ENCODE measurements at places on chromosomes 11 and 22.

GRCh38 chr22:50731811-50732624, 6.0 kb upstream of the ACR start:
- DNase-seq, result peak; percentile 27

DNA sequence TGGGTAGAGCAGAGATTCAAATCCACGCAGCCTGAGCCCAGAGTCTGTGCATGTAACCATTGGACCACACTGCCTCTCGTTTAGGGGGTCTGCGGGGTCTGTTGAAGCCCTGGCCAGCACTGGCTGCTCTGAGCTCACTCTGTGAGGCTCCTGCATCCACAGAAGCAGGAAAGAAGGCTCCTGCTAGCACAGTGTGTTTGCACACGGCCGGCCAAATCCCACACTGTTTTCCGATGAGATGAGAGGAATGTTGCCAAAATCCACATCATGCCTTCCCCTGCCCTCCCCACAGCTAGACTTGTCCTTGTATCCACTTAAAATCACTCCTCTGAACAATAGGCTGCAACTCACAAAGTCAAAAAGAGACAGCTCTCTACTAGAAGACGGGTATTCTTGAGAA, 10.6 kb upstream of the SLC22A12 start:
- no peak for DNase-seq

DNA sequence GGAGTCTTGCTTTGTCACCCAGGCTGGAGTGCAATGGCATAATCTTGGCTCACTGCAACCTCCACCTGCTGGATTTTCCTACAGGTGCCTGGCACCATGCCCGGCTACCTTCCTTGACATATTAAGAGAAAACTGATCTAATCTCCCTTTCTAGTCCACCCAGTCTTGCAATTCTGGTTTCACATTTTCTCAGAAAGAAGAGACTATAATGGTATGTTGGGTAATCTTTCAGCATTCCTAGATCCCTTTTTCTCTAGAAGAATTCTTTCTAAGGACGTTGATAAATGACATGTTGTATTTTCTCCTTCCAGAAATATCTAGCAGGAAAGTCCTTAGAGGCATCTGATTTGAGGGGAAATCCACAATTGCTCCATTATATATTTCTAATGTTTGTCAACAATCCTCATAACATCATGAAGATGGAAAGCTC, 10.4 kb upstream of the HSPA8 start:
- no peak for DNase-seq

DNA sequence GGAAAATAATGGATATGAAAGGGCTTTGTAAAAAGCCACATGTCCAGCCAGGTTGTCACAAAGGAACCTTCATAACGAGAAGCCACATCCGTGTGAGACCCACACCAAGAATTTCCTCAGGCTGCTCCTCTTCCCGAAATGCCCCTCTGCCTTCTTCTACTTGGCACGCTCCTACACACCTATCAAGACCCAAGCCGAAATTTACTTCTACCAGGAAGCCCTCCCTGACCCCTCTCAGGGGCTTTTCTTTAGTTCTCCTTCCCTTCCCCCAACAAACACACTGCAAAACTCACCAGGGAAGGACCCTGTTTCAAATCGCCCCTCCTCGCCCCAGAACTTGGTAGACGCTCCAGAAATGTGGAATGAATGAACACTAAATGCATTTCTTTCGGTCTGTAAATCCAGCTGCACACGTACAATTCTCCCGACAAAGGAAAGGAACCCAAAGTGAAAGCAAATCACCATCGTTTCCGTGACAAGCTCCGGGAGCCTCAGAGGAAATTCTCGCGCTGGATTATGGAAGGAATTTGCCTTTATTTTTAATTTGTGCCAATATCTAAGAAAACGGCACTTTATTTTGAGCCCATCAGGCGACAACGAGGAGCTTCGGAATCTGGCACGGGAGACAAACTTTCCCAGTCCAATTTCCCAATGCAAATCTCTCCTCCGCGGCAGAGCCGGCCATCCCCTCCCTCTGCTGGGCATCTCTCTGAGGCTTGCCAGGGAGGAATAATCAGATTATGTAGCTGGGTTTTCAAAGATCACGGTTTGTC, 13.2 kb upstream of the SHISAL1 start:
- no peak for DNase-seq

GRCh38 chr11:29783506-29783905, 233.3 kb downstream of the KCNA4 start:
- DNase-seq, result no peak

GRCh38 chr11:114039551-114039950, 20.0 kb upstream of the ZBTB16 start:
- no peak for DNase-seq

DNA sequence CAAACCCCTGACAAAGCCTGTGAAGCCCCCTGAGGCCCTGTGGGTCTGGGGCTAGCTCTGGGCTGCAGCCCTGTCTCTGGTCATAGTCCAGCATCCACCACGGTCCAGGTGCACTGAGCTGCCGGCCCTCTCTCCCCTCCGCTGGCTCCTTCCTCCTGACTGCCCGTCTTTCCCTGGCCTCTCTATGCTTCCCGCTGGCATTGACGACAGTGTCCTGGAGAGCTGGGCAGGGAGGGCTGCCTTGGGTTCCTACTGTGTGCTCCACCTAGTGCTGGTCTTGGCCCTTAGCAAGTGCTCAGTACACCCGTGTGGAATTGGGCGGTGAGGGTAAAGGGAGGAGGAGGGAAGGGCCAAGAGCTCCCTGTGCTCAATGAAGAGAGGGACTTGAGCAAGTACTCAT, 868 bp upstream of the MYEOV start:
- no peak for DNase-seq

DNA sequence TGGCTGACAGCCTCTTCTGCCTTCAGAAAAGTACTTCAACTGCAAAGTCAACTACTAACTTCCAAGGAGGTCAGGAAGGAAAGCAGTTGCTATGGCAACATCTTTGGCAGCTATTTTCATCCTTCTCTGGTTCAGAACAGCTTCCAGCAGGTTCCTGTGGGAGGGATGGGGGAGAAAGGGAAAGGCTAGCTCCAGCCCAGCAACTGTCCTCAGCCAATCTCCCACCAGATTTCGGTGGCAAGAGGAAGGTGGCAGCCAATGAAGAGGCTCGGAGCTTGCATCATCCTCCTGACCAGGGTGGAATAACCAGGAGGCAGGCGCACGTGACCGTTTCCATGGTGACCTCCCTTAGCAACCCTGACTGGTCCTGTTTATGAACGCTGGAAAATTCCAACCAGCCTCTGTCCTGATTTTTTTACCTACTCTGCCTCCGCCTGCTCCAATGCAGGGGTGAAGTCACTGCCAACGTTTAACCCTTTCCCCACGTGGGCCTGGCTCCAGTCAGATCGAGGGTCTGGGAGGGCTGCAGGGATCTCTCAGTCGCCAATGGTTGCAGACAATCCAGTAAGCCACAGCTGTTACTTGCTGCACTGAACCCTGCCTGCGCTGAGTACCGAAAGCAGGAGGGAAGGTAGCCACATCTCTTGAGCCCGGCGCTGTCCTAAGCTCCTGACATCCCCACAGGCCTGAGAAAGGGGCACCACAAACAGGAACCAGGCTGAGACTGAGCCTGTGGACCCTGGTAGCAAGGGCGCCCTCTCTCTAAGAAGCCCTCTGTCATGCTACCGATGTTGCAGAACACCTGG, 11.2 kb upstream of the MALAT1 start:
- peak; percentile 100 for DNase-seq

- no peak for DNase-seq
These were observed 129.0 kb downstream of the CRYBB2 start for GRCh38 chr22:25348391-25348790.

GRCh38 chr11:64661614-64662013, 61.4 kb downstream of the NRXN2 start:
- no peak for DNase-seq

- DNase-seq, result no peak
These were observed 40.6 kb upstream of the MN1 start for GRCh38 chr22:27842201-27842600.

DNA sequence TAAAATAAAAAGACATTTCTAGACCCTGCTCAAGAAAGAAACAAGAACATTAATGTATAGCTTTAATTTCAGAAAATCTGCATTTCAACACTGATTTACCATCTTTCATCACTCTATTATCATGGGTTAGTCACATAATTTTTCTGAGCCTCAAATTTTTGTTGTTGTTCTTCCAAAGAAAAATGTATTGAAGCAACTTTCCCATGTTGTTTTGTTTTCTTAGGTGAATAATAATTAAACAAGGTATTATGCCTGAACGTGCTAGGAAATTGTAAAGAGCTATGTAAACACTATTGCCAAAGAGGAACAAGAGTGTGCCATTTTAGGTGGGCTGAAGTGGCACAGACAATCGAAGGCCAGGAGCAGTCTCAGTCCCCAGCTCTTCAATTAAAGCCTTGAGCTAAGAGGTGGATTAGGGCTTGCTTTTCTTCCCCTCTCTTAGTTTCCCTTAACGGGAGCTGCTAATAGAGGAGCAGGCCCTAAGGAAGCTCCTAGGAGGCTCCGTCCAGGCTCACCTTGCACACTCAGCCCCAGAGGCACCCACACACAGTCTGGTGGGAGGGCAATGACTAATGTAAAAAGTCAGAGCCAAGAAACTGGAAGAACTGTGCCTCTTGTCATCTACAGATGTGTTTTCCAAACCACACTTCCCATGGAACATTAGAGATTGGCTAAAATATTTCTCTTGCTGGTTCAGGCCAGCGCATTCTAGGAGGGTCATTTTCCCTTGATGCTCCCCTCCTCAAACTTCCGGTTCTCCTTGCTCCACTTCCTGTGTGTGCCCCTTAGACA, 8.8 kb upstream of the UBASH3B start:
- DNase-seq, result no peak

GRCh38 chr22:19779011-19779421, 18.4 kb downstream of the TBX1 start:
- DNase-seq, result no peak

DNA sequence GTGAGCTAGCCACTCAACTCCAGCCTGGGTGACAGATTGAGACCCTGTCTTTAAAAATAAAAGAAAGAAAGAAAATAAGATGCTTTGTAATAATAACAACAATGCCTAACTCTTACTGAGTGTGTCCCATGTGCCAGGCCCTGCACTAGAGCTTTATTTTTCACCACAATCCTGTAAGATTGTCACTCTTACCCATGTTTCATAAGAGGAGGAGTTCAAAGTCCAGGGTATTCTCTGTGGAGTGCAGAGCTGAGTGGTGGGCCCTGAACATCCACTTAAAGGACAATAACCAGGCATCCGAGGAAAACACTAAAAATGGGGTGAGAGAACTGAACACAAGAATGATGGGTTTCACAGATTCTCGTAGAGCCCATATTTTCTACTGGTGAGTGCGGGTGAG, 925 bp upstream of the C11orf52 start:
- DNase-seq, result no peak

DNA sequence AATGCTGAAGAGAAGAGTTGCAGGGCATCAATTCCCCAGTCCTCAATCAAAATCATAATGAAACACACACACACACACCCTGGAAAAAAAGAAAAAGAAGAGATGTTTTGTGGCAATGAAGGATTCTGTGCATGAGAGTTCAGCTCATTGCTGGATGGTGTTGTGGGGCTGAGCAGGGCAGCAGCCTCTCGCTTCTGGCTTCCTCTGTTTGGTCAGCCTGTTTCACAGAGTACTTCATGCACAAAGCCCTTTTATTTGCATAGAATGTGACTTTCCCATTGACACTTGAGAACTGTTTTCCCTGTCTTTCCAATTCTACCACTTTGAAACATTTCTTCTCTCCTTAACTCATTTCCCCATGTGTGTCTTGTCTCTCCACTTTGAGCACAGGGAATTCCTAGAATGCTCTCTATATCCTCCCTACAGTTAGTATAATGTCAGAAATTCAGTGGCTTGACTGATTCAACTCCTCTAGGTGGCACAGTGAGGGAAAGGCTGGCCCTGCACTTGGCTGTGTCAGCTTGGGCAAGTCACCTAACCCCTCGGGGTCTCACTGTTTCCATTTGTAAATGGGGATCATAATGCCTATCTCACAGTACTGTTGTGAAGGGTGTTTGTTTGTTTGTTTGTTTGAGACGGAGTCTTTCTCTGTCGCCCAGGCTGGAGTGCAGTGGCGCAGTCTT, 25.4 kb upstream of the BSX start:
- DNase-seq, result peak; percentile 2

GRCh38 chr11:23398052-23398451, 537.8 kb upstream of the CCDC179 start:
- no peak for DNase-seq

- DNase-seq, result no peak
These were observed 75.8 kb downstream of the PDE2A start for GRCh38 chr11:72598466-72598865.

- DNase-seq, result no peak
These were observed 249.0 kb downstream of the DYNC2H1 start for GRCh38 chr11:103358251-103358650.

- no peak for DNase-seq
These were observed 673.8 kb downstream of the NELL1 start for GRCh38 chr11:21343204-21343603.

GRCh38 chr11:16632295-16633200, 105.9 kb upstream of the C11orf58 start:
- DNase-seq, result no peak

GRCh38 chr22:43435851-43436811, 24.3 kb downstream of the MPPED1 start:
- no peak for DNase-seq

- DNase-seq, result no peak
These were observed 180.5 kb downstream of the C11orf91 start for GRCh38 chr11:33520112-33520511.

- no peak for DNase-seq
These were observed 409.9 kb downstream of the TMEM135 start for GRCh38 chr11:87447606-87448005.

DNA sequence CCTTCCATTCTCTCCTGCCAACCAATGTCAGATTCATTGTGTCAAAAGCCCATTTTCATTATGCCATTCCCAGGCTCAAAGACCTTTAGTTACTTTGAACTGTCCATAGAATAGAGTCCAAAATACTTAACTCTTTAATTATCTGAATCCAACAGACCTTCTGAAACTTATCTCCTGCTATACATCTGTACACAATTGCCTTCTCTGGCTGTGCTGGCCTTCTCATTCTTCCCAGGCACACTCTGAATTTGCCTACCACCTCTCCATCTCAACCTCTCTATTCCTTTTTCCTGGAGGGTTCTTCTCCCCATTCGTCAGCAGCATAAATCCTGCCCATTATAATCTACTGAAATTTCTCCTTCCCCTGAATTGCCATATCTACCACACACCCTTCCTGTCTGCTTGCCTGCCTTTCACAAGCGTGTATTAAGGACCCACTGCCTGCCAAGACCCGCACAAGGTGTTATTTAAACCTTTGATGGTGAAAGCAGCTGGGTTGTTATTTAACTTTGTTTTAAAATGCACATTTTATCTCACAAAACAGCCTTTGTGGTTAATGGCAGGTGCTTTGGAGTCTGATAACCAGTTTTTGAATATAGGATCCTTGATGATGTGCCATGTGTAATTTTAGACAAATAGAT, 125.9 kb downstream of the CCDC81 start:
- no peak for DNase-seq

DNA sequence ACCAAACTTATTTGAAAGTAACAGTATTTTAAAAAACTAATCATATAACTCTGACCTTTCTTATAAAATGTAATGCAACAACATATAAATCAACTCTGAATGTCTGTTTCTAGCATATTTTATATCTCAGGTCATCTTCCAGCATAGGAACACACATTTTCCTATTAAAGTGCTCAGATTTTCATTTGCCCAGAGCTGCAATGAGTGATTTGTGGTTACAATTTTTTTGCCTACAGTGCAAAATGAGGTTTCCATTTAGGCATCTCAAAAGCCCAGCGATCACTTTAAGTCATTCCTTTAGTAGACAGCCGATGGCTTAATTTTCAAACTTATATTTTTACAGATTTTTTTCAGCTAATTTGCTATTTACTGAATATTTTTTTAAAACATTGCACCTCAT, 1.0 kb downstream of the LYVE1 start:
- DNase-seq, result no peak

- DNase-seq, result no peak
These were observed 178.6 kb upstream of the NARS2 start for GRCh38 chr11:78753297-78753696.

Data from C1 segment of cervical spinal cord (tissue), 14 donors.